Progenitor cell of endocrine pancreas (in vitro differentiated cells): ENCODE measurements at places on chromosomes 7 and 10.

DNA sequence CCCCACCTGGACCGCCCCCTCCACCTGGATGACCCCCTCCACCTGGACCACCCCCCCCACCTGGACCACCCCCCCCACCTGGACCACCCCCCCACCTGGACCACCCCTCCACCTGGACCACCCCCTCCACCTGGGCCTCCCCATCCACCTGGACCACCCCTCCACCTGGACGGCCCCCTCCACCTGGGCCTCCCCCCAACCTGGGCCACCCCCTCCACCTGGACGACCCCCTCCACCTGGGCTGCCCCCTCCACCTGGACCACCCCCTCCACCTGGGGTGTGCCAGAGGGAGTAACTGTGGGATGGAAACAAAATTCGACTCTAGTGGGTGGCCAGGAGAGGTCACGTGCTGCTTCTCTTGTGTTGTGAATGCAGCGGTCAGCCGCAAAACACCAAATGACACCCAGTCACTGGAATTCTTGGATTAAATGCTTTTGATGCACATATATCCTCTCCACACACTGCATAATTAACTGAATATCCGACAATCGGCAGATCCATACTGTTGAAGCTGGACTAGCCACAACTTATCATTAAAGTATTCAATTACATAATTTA is 316.7 kb downstream of the PTPRN2 start:
- no peak for DNase-seq

DNA sequence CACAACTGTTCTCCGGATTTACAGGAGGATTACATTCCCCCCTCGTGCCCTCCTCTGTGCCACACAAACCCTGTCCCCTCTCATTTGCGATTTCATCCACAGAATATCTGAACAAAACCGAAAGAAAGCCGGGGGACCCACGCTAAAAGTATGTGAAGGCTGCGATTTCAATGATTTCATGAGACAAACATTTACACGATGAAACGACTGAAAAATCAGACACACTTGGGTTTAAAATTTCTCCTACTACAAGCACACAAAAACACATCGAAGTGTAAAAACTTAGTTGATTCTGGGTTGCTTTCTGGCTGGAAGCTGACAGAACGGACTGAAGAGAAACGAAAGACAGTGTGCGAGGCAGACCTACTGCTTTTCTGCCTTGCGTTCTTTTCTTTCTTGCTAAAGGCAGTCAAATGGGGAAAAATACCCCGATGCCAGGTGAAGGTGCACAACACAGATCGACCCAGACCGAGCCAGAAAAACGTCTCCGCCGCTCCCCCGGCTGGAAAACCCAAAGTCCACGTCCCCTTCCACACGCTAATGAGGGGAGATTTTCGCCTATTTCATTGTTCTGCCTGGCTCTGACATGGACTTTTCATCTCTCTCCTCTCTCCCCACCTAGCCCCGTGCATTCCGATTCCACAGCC is 1.2 kb downstream of the HIPK2 start:
- peak; percentile 12 for DNase-seq

DNA sequence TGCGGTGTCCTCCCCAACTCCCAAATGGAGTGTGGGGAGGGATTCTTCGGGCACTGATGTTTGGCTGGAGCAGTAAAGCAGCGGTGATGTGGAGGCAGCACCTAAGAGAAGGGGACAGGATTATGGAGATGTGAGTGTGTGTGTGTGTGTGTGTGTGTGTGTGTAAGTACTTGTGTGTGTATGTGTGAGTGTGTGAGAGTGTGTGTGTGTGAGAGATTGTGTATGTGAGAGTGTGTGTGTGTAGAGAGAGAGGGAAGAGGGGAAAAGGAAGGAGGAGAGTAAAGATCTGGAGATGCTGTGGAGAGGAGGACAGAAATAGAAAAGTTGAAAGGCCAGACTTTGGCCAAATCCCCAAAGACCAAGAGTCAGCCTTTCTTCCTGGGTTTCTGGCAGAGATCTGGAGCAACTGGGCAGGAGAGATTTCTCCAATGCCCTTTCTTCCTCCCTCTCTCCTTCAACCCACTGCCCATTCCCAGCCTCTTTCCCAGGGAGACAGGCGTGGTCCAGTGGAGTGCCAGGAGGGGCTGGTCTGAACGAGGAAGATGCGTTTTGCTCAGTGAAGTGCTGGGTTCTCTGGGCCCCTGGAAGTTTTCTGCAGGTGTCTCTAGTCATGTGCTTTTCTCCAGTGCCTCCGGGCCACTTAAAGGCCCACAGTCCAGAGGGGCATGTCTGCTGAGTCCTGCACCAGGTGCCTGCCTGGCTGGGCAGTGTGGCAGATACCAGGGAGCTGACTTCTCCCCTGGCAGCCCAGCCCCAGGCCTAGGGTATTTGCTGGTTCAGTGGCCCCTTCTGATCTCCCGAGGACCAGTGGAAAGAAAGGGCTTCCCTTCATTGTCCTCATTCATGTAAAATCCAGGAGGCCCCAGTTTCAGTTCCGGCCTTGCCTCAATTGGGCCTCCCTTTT is 60.5 kb downstream of the HK1 start:
- no peak for DNase-seq

GRCh38 chr10:28253169-28253785 is 49.6 kb downstream of the MPP7 start:
- DNase-seq: no peak

GRCh38 chr10:75977139-75977538 is 545.7 kb downstream of the LRMDA start:
- DNase-seq: no peak

GRCh38 chr7:113819474-113819873 is 99.3 kb downstream of the PPP1R3A start:
- DNase-seq: no peak

- DNase-seq: no peak
These were observed 242.2 kb downstream of the ARL4A start for GRCh38 chr7:12929476-12930140.

DNA sequence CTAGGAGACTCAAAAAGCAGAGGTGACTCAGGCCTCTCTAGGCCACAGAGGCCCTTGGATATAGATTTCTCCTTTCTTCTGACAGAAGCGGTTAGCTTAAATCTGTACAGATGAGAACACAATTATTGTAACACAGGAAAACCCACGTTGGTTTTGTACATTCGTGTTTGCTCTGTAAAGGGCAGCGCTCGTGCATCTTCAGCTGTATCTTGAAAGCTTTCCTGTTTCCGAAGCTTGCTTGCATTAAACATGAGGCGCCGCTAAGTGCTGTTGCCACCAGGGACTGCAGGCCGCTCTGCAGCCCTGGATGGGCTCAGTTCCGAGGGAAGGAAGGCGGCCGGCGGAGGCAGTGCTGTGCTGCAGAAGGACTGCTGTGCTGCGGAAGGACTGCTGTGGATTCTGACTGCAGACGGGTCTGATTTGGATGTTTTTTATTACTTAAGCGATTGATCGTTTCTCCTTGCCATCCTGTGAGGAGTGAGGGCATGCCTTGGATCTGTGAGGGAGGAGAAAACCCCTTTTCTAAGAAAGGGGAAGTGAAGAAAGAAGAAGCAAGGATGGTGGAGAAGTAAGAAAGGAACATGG is 53.3 kb downstream of the FHIP2A start:
- no peak for DNase-seq

GRCh38 chr7:157579425-157579824 is 242.6 kb downstream of the DNAJB6 start:
- DNase-seq: no peak

DNA sequence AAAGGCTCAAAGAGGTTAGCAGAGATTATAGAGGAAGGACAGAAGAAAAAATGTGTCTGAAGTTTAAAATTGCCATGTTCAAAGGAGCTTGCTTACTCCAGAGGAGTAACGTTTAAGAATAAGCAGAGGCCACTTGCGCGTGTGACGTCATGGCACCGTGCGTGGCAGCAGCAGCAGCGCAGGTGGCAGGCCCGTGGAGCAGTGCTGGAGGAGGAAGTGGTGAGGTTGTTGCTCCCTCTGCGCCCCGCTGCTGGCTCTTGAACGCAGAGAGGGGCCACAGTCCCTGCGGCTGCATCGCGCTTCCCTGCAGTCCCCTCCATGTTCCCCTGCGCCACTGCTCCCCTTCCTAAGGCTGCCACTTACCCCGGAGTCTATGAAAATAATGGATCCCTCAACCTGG is 37.5 kb downstream of the GDI2 start:
- DNase-seq: no peak

- DNase-seq: no peak
These were observed 57.9 kb upstream of the EXOC6 start for GRCh38 chr10:92790440-92790839.

GRCh38 chr7:113799896-113800295 is 118.9 kb downstream of the PPP1R3A start:
- DNase-seq: no peak

DNA sequence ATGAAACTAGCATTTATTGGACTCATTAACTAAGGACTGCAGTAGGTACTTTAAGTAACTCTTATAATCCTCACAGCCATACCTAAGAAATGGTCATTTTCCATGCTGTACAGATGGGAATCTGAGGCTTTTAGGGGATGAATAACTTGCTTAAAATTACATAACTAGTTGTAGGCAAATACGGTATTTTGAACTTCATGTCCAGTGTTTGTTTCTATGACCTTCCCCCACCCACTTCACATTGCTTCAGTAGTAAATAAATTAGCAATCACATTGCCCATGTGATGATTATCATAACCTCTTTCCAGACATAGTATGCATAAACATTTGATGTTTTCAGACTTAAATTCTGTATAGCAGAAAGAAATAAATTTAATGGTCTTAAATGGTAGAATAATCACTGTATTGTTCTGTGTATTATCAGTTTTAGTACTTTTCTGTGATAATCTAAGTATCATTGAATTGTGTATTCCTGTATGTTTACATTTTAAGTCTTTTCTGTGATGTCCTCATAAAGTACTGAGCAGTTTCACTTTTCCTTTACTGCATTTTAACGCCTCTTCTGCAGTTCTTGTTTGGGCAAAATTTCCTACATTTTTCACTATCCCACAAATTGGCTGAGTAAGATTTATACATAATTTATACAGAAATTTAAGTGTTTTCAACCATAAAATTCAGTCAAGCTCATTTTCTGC is 48.3 kb downstream of the ANKIB1 start:
- no peak for DNase-seq

DNA sequence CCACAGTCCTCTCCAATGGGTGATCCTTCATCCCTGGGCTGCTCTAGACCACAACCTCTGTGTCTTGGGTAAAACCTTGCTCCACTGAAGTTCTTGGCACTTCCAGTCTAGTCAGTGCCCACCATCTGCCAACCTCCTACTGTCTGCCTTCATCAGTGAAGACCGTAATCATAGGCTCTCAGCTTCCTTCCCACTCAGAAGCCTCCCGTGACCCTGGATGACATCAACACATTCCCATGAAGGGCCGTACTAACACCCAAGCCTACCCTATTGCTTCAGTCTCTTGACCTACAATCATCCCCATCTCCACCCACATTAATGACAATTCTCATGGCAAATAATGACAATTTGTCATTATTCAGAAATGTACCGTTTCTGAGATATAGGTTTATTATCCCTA is 27.6 kb upstream of the GARS1 start:
- DNase-seq: no peak

DNA sequence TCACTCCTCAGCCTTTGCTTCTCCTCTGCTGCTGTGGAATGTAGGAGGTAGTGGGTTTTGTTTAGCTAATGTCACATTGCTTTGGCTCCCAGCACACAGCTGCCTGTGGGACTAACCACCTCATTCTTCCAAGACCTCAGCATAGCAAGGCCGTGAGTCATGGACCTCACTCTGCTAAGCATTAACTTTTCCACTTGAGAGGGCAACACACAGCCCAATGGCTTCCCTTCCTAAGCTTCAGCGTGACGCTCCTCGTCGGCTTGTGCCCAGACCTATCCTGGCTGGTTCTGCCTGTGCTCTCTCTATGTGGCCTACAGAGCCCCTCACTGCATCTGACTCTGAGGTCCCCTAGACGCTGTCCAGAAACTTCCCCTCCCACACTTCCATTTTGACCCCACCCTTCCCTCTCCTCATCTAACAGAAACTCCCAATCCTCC is 23.3 kb downstream of the MYOF start:
- DNase-seq: peak; percentile 55

DNA sequence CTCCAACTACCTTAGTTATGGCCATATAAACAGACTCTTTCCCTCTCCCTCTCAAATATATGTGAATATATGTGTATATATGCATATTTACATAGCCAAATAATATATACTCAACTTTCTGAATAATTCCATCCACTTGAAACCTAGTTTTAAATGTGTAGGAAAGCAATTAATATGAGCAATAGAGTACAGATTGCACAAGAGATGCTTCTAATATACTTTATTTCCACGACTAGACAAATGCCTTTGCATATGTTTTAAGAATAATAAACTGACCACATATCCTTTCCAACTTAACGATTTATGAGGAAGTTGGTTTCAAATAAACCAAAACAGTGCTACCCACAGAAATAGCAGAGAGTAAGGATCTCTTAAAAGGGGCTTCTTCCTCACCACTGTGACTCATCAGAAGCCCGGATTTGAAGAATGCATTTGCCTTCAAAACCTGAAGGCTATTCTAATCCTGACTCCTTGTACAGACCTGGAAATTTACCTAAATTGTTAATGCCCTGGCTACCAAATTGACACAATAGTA is 266.3 kb downstream of the AHR start:
- DNase-seq: no peak

GRCh38 chr7:7516156-7516555 is 19.5 kb downstream of the COL28A1 start:
- DNase-seq: no peak

- DNase-seq: no peak
These were observed 19.6 kb upstream of the TRIM24 start for GRCh38 chr7:138440460-138440859.
